Myocyte (in vitro differentiated cells): ENCODE measurements at places on chromosomes 4 and X. TPM values are rescaled to one million over a fixed set of nuclear protein-coding genes. Genes with fewer than 3 reads are reported as not detected.
A peak's percentile ranks its signal among the peaks of the same experiment; 100 is the strongest.

The RAB28 gene
- total RNA-seq, result 15.0 and 22.9 TPM in 2 replicates

The CYLC1 gene
- not detected in 2 replicates for total RNA-seq

DNA sequence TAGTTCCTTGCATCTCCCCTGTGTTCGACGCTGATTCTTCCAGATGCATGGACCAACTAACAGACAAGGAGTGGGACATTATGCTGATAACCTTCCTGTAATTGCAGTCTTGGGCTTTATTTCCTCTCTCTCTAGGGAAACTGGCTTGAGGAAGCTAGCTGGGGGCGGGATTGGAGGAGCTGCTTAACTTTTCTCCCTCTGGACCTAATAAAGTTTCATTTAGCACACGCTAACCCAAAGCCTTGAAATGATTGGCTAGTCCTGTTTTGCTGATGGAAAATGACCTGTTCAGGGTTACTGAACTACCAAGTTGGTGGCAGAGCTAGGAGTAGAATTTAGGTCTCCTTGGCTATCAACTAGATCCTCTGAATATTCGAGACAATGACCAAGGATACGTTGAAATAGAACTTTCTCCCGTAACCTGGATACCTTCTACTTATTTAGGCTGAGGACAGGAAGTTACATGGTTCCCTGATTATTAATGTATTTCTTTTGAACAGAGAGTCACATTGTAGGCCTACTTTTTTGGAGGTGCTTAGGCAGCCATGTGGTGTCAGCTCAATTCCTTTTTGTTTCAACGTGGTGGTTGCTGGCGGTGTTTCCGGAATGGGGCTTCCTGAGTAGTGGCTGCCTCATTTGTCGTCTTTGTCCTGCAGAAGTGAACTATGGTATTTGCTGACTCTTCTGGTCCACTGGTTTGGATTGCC lies 2.0 kb downstream of the PGK1 start:
- DNase-seq, result no peak

GRCh38 chrX:1476682-1477081 lies 24.0 kb upstream of the ASMTL start:
- DNase-seq, result no peak

DNA sequence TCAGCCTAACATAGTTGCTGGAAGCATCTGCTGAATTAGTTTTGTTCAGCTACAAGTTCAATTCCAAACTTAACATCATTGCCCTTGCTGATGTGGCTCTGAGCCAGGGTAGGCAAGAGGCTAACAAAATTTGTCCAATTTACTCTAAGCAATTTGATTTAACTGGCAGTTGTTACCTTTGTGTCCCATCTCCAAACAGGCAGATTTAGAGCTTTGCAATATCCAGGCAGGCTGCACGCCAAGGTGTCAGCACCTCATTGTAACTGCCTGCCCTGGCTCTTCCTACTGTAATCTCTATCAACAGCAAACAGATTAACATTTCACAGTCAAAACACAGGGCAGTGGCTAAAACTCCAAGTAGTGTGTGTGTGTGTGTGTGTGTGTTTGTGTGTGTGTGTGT lies 2070.6 kb downstream of the PCDH7 start:
- DNase-seq, result no peak

- no peak for DNase-seq
Observed at GRCh38 chr4:29571322-29571721, 1148.8 kb upstream of the PCDH7 start.

- DNase-seq, result no peak
Observed at GRCh38 chrX:103932133-103932532, 30.3 kb upstream of the TMSB15B start.

The TEX13B gene
- total RNA-seq, result not detected in 2 replicates

The FAM53A gene
- total RNA-seq, result 10.9 and 26.7 TPM in 2 replicates

- no peak for DNase-seq
Observed at GRCh38 chrX:123060986-123061385, 123.1 kb upstream of the GRIA3 start.

DNA sequence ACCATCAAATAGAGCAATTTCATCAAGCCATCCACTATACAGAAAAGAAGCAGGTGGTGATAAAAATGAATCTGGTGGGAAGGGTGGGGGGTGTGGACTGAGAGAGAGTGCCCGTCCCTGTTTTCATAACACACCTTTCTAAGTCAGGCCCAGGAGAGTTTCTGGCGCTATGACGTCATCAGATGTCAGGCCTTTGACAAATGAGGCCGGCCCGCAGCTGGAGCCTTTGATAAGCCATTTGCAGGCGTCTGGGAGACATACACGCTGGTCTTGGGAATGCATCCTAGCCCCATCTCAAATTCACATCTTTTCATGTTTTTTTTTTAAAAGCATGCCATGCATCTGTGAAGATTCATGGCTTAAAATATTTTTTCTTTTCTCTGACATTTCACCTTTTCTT lies 404.5 kb downstream of the BCOR start:
- no peak for DNase-seq

- DNase-seq, result no peak
Observed at GRCh38 chr4:24966076-24966475, 53.2 kb upstream of the CCDC149 start.

The ANAPC4 gene
- total RNA-seq, result 16.8 and 21.6 TPM in 2 replicates

- peak; percentile 63 for DNase-seq
Observed at GRCh38 chr4:158821228-158821971, 52.6 kb downstream of the FNIP2 start.

DNA sequence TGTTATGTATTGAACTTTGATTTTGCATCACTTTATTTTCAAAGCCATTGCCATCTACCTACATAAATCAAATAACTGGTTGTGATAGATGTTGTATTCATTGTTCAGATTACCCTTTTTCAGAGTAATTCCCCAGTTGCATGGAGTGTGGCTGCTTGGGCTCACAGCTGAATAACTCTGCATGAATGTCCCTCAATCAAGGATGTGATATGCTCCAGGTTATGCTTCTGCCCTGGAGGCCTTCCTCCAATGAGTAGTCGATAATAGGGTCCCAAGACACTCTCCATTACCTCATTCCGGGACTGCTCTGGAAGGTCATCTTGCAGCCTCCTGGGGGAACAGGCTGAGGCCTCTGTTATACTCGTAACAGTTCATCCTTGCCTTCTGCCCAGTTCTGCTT lies 251.8 kb downstream of the ADGRL3 start:
- DNase-seq, result no peak

The SASH3 gene
- total RNA-seq, result not detected in 2 replicates

- peak; percentile 46 for DNase-seq
Observed at GRCh38 chr4:127188847-127189246, 443.9 kb upstream of the INTU start.

GRCh38 chr4:127778102-127778501 lies 4.0 kb upstream of the HSPA4L start:
- DNase-seq, result no peak

DNA sequence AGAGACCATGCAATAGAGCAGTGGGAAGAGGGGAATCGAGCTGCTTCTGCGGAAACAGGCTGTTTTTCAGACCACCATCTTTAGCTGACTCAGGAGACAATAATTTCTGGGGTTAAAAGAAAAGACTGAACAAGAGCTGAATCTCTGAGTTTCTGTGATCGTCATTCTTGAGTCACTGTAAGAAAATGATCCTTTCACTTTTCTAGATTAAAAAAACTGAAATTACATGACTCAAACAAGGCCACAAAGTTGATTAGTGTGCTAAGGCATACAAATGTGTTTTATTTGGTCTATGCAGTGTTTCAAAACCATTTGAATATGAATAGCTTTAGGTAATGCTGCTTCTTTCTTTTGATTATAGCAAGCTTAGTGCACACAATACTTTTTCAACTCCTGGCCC lies 194.4 kb upstream of the RPL34 start:
- peak; percentile 52 for DNase-seq

DNA sequence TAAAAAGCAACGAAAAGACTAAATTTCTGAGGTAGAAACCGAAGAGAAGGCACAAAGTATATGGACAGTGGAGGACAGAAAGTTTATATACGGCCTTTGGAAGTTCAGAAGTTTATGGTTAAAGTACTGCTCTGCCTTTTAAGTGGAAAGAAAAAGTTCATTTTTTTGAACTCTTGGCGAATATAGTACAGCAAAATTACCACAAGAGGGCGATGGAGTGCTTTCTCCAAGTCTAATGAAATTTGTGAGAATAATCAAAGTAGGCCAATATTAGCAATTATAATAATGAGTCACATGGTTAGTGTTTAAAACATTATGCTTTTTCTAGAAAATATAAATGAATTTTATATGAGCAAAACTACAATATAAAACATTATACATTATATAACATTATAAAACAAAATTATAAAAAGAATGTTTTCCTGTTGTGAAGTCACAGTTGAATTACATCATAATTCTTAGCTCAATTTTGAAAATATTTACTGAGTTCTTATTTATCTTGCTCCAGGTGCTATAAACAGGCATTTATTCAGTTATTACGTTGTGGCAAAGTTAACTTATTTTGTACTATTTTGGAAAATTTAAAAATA lies 136.2 kb upstream of the BMPR1B start:
- DNase-seq, result peak; percentile 48

GRCh38 chrX:77779695-77780094 lies 6.3 kb downstream of the ATRX start:
- DNase-seq, result no peak

GRCh38 chr4:152382057-152382785 lies 153.7 kb downstream of the FBXW7 start:
- DNase-seq, result peak; percentile 87

The TCEAL1 gene
- total RNA-seq, result 149 and 162 TPM in 2 replicates

GRCh38 chr4:10581022-10581421 lies 103.5 kb downstream of the CLNK start:
- no peak for DNase-seq

DNA sequence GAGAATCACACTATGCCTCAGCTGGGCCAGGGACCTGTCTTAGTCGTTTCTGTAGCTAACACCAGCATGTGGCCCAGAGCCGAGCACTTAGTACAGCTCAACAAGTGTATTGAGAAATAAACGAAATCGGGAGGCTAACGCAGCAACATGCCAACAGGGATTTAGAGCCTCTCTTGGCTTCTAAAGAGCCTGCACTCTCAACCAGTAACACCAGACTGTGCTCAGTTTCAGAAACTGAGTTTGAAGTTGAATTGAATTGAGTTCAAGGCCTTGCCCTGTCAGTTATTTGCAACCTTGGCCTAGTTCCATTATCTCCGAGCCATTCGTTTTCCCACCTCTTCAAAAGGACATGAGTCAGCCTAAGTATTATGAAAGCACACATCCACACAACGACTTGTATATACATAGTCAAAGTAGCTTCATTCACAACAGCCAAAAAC lies 71.3 kb upstream of the LDB2 start:
- DNase-seq, result no peak

DNA sequence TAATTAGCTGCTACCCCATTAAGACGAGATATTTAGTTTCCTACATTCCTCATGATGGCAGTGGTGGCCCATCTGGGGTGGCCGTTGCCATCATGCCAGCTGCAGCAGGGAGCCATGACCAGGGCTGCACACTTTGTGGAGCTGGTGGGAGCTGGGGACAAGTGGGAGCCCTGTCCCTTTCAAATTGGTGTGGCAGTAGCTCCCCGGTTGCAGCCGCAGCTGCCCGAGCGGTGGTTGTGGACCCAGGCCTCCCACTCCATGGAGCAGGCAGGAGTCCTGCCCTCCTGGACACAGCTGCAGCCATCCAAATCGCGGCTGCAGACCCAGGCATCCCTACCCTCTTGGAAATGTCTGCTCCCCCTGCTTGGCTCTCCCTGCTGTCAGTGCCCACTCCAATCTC lies 9.3 kb upstream of the SYTL5 start:
- no peak for DNase-seq

The ODAPH gene
- total RNA-seq, result 0.13 TPM in 1 of 2 replicates, not detected in the other

The CENPVL3 gene
- total RNA-seq, result 0.21 and 0.31 TPM in 2 replicates

GRCh38 chr4:123418351-123418931 lies 21.8 kb downstream of the SPRY1 start:
- peak; percentile 87 for DNase-seq

DNA sequence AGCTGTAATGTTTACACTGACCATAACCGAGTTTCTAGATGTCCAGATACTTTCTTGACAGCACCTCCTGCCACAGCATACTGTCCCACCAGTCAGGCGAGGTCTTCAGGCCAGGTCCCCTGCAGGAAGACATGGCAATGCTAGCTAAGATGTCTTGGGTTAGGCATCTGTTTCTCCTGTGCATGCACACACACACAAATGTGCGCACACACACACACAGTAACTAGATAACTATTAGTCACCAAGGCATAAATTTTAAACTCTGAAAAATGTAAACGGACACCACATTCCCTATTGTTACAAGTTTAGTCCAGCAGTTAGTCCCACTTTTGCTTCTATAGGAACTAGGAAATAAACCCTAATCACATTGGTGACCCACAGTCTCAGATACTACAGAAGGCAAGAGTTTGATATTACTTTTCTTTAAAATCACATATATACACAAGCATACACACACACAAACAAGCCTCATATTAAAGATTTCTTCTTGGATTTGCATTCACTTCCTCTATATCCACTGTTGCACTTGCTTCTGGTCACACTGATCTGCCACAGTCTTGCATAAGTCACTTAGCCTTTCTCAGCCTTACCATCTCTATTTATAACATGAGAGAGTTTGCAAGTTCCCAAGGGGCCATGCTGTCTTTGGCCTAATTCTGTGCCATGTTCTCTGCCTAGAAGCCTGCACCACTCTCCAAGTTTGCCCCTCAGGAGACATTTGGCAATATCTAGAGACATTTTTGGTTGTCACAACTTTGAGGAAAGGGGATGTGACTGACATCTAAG lies 32.2 kb downstream of the IL21 start:
- peak; percentile 61 for DNase-seq

GRCh38 chr4:78360466-78360865 lies 191.1 kb upstream of the ANXA3 start:
- no peak for DNase-seq
